ENCODE measurements at places on chromosomes 11 and 22.

DNA sequence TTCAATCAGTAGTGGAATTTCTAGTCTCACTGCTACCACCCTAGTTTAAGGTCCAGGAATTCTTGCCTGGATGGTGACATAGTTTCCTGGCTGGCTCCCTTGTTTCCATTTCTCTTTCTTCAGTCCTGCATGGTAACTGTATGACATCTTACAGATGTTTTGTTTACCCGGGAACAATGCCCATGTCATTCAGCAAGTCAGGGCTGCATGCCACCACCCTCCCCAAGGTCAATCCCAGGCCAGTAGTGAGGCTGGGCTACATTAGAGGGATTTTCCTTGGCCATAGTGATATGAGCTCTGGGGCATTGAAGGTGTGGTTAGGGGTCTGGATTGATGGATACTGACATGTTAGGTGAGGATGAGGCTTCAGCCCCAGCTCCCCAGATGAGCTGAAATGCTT, 114.9 kb upstream of the E2F8 start:
- DNase-seq: no peak

GRCh38 chr11:10502065-10502680, 38.8 kb downstream of the RNF141 start:
- no peak for DNase-seq

GRCh38 chr11:35803115-35803514, 140.5 kb downstream of the TRIM44 start:
- DNase-seq: no peak

- DNase-seq: no peak
Measured at GRCh38 chr11:100808904-100809491, 121.9 kb downstream of the ARHGAP42 start.

DNA sequence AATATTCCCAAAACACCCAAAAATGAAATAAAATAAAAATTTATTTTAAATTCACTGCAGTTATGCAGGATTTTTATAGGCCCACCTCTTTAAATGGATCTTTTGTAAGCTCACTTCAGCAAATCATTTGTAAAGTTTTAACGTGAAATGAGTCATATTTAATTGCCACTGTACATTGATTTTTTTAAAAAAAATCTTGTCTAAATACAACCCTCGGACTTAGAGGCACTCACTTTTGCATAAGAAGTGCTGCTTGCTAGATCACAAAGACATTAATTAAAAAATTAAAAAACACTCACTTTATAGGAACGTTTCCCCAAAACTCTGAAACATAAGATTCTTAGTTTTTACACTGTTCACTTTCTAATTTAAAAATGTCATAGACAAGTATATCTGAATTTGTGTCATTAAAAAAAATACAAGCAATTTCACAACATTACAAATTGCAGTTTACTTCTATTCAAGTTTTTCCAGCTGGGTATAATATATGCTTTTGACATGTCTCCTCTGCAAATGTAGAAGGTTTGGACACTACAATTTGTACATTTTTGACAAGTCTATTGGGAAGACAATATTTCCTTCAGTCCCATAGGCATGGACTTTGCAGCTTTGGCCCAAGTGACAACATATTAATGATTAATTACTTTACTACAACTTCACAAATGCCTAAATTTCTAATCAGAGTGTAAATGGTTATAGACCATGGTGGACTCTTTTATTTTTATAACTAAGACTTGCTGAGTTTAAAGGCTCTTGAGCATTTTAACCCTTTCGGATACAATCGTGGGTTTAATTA, 1088.4 kb downstream of the LRRC4C start:
- DNase-seq: no peak

- DNase-seq: no peak
Measured at GRCh38 chr11:9784602-9785315, 120.9 kb downstream of the SWAP70 start.

GRCh38 chr11:103842795-103843194, 193.6 kb upstream of the DDI1 start:
- no peak for DNase-seq

GRCh38 chr22:30668386-30668710, 673 bp upstream of the DUSP18 start:
- DNase-seq: no peak

DNA sequence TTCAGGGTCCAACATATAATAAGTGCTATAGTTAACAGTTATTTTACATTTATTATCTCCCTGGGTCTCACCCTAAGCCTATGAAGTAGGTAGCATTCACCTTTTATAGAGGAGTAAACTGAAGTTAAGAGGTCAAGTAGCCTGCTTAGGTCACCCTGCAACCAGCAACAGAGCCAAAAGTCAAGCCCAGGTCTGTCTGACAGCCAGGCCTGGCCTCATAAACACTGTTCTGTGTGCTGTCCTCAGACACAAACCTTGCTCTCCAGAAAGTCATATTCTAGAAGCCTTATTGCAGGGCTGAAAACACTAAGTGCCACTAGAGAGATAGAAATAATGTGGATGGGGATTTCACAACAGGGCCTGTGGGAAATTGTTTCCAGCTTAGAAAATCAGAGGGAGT, 59.3 kb downstream of the BDNF start:
- DNase-seq: no peak

GRCh38 chr11:118939953-118940598, 14.3 kb upstream of the BCL9L start:
- no peak for DNase-seq

GRCh38 chr22:20799449-20799848, 25.5 kb downstream of the SERPIND1 start:
- peak; percentile 77 for DNase-seq

GRCh38 chr11:4539603-4540219, 5.3 kb upstream of the OR52M1 start:
- DNase-seq: peak; percentile 51

DNA sequence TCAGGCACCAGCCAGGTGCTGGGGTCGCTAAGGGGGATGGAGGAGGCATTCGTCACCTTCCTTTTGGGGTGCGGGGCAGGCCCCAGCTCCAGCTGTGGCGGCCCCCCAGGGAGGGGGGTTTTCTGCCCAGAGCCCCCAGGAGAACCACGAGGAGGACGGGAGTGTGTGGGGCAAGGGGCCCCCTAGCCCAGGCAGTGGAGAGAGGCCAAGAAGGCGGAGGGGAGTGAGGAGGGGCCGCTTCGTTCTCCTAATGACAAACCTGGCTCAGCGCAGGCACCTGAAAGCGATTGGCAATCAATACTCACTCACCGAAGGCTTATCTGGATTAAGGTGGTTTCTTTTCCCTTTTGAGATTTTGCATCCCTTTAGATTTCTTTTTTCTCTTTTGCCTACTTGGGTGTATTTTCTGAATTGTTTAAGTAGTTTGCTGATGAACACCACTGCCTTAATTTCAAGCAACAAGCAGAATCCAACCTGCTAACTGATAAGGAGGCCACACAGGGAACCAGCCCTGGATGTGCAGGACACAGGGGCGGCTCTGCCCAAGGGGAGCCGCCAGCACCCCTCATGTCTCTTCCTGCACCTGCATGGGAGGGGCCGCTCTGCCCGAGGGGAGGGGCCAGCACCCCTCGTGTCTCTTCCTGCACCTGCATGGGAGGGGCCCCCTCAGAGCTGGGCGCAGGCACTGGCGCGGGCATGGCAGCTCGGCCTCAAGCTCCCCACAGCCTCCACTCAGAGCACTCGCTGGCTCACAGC, 122.3 kb downstream of the BRD1 start:
- no peak for DNase-seq

GRCh38 chr11:2414616-2415015, 14.1 kb downstream of the TSSC4 start:
- no peak for DNase-seq

GRCh38 chr11:107018219-107018901, at the start of gene GUCY1A2:
Gene GUCY1A2, minus strand, starts transcription at chr11:107018476. Its CDS starts 421 bp downstream, at chr11:107018055.
- no peak for DNase-seq

GRCh38 chr11:85620256-85620655, 6.9 kb downstream of the DLG2 start:
- DNase-seq: no peak

GRCh38 chr11:117679461-117679860, 117.6 kb downstream of the DSCAML1 start:
- no peak for DNase-seq

GRCh38 chr11:3091846-3092602, 34.8 kb upstream of the CARS1 start:
- peak; percentile 62 for DNase-seq

GRCh38 chr11:64185175-64185692, 737 bp upstream of the STIP1 start:
- DNase-seq: peak; percentile 88

- no peak for DNase-seq
Measured at GRCh38 chr11:30429550-30429949, 106.6 kb downstream of the ARL14EP start.

GRCh38 chr22:20783844-20784723, 10.2 kb downstream of the SERPIND1 start:
- DNase-seq: peak; percentile 46

- peak; percentile 67 for DNase-seq
Measured at GRCh38 chr11:131391176-131391575, 20.8 kb downstream of the NTM start.

DNA sequence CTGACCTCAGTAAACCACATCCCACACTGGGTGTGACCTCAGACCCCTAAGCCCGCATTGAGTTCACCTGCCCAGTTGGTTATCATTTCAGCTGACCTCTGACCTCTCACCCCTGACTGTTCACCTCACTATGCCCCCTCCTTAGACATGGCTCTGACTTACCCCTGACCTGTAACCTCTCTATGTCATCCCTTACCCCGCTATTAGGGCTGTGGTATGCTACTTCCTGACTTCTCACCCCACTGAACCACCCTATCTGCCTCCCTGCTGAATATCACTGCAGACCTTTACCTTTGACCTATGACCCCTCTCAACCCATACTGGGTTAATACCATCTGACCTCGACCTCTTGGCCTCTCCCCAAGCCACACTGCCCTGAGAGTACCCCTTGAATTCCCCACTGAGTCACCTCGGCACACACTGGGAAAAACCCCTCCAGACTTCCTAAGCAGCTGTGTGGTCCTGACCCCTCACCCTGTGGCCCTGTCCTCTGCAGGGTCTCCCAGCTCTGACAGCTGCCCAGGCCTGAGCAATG, 8.3 kb downstream of the PLCB3 start:
- no peak for DNase-seq

- DNase-seq: no peak
Measured at GRCh38 chr11:575313-575995, 816 bp upstream of the PHRF1 start.

GRCh38 chr22:43320943-43321900, 21.9 kb downstream of the SCUBE1 start:
- no peak for DNase-seq

- DNase-seq: no peak
Measured at GRCh38 chr11:6596239-6596877, 7.1 kb downstream of the RRP8 start.

GRCh38 chr11:60924110-60924905, at the start of gene TMEM132A:
Gene TMEM132A, plus strand, starts transcription at chr11:60924460. Its CDS starts 174 bp downstream, at chr11:60924634.
- peak; percentile 68 for DNase-seq

DNA sequence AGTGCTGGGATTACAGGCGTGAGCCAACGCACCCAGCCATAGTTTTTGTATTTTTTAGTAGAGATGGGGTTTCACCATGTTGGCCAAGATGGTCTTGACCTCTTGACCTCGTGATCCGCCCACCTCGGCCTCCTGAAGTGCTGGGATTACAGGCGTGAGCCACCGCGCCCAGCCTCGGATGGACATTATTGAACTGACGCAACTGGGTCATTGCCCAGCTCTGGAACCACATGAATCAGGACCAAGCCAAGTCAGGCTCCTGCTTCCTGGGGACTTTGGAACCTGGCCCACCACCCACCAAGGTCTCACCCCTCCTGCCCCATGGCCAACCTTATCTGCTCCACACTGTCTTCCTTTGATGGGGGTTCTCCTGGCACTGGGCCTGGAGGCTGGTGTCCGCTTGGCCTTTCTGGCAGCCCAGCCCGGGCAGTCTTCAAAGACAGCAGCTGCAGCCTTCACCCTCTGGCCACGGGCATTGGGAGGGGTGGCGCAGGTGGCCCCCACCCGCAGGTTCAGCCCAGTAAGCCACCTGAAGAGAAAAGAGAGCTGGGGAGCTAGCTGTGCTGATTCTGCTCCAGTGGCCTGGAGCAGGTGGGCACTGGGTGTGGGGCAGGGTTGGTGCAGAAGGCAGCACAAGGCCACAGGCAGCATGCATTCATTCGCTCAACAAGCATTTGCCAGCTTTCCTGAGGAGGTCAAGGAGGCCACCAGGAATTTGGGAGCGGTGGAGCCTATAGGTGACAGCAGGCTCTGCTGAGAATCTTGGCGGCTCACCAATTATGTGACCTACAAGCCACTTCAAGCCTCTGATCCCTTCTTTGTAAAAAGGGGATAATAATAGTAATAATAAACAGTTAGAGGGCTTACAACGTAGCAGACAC, 5.7 kb downstream of the CHADL start:
- no peak for DNase-seq

GRCh38 chr11:105000797-105001196, 22.2 kb downstream of the CASP5 start:
- no peak for DNase-seq

- DNase-seq: peak; percentile 45
Measured at GRCh38 chr11:11841116-11841722, 553 bp upstream of the USP47 start.

DNA sequence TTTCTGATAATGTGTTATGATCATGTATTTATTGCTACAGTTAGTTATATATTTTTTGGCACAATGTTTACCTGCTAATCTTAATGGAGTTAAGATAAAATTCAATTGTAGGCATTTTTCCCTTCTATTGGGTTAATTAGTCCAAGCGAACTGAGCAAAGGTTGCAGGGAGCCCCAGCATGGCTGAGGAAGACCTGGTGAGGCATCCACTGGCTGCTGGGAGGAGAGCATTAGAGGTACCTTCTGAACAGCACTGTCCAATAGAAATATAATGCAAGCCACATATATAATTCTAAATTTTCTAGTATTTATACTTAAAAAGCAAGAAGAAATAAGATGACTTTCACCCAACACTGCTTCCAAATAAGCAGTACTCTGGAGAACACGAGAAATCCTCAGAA, 689 bp upstream of the TMEM126A start:
- no peak for DNase-seq

DNA sequence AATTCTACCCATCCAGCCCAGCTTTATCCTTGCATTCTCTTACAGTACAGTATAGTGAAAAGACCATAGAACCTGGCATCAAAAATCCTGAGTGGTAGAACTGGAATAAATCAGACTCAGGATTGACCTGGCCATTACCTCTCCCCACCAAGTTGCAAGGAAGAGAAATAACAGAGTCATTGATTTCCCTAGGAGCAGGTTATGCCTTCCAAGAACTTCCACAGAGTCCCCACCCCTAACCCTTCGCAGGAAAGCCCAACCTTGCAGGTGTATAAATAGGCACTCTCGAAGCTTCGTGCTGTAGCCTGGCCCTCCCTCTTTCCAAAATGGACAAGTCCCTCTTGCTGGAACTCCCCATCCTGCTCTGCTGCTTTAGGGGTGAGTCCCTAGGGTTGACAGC, at the start of gene PATE1:
Gene PATE1, plus strand, starts transcription at position 301 of the 400 bp plus-strand sequence. Its CDS starts 26 bp downstream, at position 327.
- no peak for DNase-seq
